ENCODE measurements at places on chromosomes 11 and 22.

DNA sequence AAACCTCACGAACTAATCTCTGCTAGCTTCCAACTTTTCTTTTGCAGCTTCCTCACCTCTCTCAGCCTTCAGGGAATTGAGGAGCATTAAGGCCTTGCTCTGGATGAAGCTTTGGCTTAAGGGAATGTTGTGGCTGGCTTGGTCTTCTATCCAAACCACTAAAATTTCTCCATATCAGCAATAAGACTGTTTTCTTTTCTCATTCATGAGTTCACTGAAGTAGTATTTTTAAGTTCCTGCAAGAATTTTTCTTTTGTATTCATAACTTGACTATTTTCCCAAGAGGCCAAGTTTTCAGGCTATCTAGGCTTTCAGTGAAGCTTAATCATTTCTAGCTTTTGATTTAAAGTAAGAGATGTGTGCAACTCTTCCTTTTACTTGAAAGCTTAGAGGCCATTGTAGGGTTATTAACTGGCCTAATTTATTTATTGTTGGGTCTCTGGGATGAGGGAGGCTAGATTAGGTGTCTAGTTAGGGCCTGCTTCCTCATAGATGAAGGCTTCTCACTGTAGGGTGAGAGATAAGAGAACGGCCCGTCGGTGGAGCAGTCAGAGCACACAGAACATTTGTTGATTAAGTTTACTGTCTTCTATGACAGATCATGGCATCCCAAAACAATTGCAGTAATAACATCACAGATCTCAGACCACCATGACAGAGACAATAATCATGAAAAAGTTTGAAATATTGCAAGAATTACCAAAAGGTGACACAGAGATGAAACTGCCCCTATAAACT lies 33.2 kb downstream of the CSF2RB start:
- no peak for DNase-seq

GRCh38 chr11:111555255-111555654 lies 14.7 kb downstream of the LAYN start:
- DNase-seq = peak; percentile 50

DNA sequence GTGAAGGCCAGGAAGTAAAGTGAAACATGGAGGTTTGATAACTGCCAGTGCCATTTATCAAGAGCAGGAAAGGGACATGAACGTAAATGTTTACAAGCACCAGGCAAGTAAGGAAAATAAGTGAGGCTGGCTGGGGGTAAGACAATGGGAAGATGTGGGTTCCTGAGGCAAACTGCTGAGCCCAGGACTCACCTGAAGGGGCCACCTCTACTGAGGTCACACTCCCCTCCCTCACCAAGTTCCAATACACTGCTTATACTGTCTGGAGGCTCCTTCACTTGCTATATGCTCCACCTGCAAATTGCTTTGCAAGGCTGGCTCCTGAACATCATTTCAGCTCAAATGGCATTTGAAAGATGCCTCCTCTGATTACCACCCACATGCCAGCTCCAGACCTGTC lies 10.3 kb upstream of the ZC3H12C start:
- no peak for DNase-seq

DNA sequence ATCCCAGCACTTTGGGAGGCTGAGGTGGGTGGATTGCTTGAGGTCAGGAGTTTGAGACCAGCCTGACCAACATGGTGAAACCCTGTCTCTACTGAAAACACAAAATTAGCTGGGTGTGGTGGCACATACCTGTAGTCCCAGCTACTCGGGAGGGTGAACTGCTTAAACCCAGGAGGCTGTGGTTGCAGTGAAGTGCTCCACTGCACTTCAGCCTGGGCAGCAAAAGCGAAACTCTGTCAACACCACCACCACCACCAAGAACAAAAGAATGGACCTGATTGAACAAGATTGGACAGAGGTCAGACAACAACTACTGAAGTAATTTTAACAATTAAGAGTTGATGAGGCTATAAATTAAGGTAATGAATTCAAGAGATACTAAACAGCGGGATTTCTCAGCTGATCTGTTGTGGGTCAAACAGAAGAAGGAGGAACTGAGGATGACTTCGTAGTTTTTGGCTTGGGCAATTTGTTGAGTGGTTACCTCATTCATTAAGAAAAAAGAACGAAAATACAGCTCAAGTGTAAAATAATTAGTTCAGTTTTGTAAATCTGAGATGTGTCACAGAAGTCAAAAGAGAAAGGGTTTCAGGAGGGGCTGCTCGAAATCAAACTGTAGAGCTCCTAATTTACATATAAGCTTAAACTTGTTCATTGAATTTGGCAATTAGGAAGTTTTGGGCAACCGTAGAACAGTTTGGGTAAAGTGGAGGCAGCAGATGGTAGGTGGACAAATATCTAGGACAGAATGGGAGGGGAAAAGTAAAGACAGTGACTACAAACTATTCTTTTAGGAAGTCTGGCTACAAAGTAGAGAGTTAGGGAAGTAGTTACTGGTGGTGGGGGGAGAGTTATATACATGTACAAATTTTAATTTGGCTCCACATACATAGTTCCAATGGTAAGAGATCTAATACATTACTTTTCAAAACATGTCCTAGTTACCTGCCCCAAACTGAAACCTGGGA lies 4.5 kb downstream of the IL18 start:
- no peak for DNase-seq

GRCh38 chr11:64391839-64392238 lies 32.9 kb downstream of the RPS6KA4 start:
- no peak for DNase-seq

- peak; percentile 15 for DNase-seq
Observed at GRCh38 chr22:44091021-44091721, 67.1 kb downstream of the PARVB start.

- no peak for DNase-seq
Observed at GRCh38 chr22:25928038-25928437, 186.1 kb downstream of the MYO18B start.

GRCh38 chr11:46290011-46290410 lies 12.5 kb downstream of the CREB3L1 start:
- peak; percentile 44 for DNase-seq

DNA sequence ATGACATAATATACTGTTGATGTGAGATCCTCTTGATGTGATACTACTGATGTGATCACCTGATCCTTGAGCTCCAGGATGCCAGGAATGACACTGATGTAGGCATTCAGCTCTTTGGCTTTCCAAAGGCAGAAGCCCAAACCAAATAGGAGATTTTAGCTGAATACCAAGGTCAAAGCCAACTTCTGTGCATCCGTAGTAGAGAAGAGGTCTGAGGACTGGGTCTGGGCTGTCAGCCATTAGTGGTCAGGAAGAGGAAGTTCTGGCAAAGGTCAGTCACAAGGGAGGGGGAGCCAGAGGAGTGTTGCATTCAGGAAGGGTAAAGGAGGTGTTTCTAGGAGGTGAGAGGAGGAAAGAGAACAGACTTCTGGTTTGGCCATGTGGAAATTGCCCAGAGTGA lies 53.4 kb upstream of the PARVG start:
- no peak for DNase-seq

DNA sequence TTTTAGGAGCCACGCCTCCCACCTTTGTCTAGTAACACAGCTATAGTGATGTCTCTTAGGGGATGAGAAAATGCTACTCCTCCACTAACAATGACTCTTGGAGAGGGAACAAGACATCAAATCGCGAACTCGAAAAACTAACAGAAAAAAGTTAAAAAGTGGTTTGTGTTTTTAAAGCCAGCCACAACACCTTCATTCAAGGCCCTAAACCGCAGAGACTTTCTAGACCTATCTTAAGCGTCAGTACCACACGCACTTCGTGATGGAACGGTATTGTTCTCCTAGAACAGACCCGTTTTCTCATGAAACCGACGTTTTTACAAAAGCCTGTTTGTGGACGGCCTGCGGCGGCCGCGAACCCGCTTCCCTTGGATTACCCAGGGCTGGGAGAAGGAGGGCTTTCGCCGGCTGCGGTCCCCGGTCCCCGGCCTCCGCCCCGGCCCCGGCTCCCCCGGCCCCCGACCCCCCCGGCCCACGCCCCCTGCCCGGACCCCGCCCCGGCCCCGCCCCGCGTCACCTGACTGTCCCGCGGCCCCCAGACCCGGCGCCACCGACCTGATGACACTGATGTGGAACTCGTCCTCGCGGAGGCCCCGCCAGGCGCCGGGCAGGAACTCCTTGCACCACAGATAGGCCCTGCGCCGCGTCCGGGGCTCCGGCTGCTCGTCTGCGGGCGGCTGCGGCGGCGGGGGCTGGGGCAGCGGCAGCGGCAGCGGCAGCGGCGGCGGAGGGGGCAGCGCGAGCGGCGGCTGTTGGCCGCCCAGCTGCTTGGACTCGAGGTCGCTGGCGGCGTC lies 718 bp downstream of the CHKA start:
- DNase-seq = peak; percentile 74

DNA sequence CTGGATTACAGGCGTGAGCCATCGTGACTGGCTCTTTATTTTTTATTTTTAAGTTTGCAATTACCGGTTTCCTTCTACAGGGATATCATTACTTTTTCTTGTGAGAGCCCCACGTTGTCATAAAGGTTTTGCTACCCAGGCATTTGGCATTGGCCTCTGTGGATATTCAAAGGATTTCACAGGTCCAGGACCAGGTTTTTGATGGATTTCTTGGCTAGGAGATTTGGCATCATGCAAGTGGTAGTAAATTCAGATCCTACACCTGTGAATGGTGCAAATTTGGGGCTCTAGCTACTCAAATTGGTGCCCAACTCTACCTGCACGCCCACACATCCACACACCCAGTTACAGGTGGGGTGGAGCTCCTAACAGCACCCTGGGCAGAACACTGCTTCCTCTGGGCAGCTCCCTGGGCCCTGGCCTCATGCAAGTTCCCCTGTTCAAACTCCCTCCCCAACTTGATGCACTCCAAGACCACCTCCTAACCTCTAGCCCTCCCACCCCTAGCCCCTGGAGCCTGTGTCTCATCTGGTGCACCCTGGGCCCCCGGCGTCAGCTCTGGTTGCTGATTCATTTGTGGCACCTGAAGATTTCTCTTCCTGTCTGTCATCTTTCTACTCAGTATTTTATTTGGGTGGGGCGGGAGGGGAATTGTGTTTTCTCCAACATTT lies 9.3 kb upstream of the MRGPRD start:
- DNase-seq = no peak

GRCh38 chr11:93648158-93648557 lies 13.3 kb upstream of the CEP295 start:
- DNase-seq = peak; percentile 13

GRCh38 chr11:116835042-116835772 lies 2.2 kb downstream of the APOA1 start:
- DNase-seq = no peak

- DNase-seq = peak; percentile 44
Observed at GRCh38 chr11:44775366-44775984, 48.7 kb downstream of the TSPAN18 start.

GRCh38 chr11:76077575-76078150 lies 128.6 kb downstream of the WNT11 start:
- peak; percentile 27 for DNase-seq

- no peak for DNase-seq
Observed at GRCh38 chr11:75939992-75940391, 125.0 kb downstream of the UVRAG start.

GRCh38 chr11:131674051-131674755 lies 303.8 kb downstream of the NTM start:
- DNase-seq = peak; percentile 86

- no peak for DNase-seq
Observed at GRCh38 chr11:64456509-64457320, 97.8 kb downstream of the RPS6KA4 start.

- DNase-seq = no peak
Observed at GRCh38 chr11:119701591-119702549, 27.1 kb downstream of the NECTIN1 start.

- no peak for DNase-seq
Observed at GRCh38 chr22:45480717-45481116, 22.0 kb upstream of the FBLN1 start.

GRCh38 chr22:29117799-29118477 lies 45.1 kb downstream of the KREMEN1 start:
- DNase-seq = no peak

GRCh38 chr11:115891581-115891980 lies 387.4 kb upstream of the CADM1 start:
- no peak for DNase-seq

DNA sequence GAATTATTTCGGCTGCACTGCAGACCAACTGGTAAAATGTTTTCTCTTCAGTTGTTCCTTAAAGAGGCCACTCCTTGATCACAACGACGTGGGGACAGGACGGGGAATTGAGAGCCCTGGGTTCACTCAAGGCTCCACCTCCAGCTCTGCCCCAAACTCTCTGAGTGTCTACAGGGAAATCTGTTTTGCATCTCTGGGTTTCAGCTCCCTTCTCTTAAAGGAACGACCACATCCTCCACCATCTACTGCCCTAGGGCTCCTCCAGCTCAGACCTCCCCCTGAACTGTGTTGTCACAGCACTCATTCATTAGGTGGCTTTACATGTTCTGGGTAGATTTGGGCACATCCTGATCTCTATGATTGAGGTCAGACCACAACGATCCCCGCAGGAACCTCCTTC lies 5.1 kb upstream of the PPFIA1 start:
- DNase-seq = no peak
